Substantia nigra (tissue), 51 donors: ENCODE measurements at places on chromosomes 5 and 9.

DNA sequence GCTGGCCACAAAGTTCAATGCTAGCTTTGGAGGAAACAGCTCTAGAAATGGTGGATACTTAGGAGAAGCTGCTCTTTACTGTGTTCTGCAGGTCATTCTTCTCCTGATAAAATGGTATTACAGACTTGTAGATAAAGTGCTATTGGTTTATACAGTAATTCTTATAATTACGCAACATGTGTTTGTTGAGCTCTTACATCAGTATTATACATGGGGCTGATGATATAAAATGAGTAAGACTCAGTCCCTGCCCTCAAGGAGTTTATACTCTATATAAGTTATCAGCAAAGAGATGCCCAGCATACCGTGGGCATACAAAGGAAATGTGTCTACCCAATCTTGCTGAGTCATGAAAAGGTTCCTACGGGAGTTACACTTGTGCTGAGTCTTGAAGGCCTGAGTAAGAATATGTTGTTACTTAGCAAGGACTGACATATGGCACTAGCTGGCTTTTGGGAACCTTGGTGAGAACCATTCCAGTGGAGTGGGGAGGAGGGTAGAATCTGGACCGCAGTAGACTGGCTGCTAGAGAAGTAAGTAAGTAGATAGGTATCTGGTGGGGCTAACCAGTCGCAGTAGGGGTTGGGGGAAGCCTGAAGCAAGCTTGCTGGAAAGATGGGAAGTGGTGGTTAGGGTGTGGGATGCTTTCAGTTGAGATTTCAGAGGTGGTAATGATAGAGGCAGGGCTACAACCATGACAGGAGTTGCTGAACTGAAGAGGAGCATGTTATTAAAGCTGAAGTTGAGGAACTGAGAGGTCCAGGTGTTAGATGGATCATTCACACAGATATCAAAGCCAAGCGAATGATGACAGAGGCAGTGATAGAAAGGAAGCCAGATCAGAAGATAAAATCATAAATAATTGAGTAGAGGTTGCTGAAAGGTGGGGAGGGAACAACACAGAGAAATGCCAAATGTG is 11.1 kb upstream of the TTC23L start:
- DNase-seq = no peak

DNA sequence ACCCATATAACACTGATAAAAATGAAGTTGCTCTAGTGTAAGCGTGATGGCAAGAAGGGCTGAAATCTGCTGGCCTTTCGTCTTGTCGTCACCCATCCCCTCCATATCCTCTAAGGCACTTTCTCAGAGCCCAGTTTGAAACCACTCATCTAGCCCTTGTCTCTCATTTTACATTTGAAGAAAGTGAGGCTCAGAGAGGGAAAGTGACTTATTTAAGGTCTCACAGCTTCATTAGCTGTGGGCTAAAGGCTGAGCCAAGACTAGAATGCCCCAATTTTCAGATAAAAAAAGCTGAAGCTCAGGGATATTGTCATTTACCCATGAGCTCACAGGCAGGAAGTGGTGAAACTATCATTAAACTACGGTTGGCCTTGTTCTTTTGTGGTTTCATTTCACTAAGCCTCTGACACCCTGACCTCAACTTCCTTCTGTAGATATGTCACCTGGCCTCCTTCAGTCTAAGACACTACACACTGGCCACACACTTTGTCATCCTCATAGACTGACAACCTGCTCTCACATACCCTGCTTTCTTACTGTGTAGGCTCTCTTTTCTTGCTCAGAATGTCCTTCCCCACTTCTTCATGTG is 176.7 kb upstream of the DMAC1 start:
- no peak for DNase-seq

GRCh38 chr9:99826579-99826978 is 4.9 kb downstream of the NR4A3 start:
- no peak for DNase-seq

GRCh38 chr5:129853588-129853987 is 50.7 kb upstream of the CHSY3 start:
- DNase-seq = no peak

GRCh38 chr9:38118862-38119438 is 49.9 kb upstream of the SHB start:
- no peak for DNase-seq

DNA sequence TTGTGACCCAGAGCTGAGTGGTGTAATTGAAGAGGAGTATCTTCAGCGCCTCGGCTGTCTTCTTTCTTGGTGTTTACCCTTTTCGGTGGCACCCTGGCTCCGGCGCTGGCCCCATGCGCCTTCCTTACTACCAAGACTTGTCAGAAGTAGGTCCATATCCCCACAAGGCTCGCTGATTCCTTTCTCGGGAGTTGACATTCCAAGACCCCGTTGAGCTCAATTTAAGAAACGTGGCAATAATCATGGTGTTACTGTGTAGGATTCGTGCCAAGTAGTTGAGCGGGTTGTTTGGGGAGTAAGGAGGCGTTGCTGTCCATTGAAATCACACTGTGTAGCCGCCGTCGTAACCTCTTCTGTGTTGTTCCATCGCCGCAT is 795 bp downstream of the NDUFAF2 start:
- peak; percentile 15 for DNase-seq

DNA sequence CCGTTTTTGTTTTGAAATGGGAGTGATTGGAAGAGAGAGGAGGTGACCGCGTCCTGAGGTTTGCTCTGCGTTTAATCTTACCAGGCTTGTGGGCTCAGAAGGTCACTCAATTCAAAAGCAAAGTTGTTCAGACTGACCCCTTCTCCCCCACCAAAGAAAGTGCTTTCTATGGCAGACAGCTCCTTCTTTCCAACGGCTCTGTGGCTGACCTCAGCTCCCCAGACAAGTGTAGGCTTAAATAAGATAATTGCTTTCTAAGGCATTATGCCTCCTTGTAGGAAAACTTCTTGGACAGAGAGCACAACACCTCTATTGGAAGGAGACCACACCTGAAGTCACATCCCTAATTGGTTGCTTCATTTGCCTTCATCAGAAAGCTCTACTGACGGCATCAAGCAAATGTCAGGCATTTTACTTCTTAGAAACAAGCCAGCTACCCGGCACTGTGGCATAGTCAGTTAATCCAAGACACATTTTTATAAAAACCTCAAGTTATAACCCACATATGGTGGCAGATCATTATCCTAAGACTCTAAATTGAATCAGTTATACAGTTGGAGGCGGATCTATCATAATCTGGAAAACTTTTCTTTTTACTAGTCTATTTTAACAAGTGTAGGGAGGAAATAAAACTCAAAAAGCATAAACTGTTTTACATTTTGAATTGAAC is 94.9 kb downstream of the TMEM174 start:
- no peak for DNase-seq

GRCh38 chr5:7845557-7845956 is 5.4 kb downstream of the CFAP90 start:
- DNase-seq = no peak

GRCh38 chr9:37927601-37928551 is 23.9 kb upstream of the SLC25A51 start:
- DNase-seq = no peak

DNA sequence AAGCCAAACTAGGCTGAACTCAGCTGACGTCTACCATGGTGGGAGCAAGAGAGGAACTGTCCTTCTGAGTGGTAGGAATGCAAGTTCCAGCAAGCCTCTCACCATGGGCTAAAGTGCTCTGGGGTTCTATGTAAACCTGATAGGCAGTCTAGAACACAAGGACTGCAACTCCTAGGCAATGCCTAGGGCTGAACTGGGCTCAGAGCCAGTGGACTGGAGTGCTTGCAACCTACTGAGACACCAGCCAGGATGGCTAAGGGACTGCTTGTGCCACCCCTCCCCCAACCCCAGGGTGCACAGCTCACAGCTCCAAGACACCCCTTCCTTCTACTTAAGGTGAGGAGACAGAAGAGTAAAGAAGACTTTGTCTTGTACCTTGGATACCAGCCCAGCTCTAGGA is 12.1 kb upstream of the RCL1 start:
- DNase-seq = no peak

DNA sequence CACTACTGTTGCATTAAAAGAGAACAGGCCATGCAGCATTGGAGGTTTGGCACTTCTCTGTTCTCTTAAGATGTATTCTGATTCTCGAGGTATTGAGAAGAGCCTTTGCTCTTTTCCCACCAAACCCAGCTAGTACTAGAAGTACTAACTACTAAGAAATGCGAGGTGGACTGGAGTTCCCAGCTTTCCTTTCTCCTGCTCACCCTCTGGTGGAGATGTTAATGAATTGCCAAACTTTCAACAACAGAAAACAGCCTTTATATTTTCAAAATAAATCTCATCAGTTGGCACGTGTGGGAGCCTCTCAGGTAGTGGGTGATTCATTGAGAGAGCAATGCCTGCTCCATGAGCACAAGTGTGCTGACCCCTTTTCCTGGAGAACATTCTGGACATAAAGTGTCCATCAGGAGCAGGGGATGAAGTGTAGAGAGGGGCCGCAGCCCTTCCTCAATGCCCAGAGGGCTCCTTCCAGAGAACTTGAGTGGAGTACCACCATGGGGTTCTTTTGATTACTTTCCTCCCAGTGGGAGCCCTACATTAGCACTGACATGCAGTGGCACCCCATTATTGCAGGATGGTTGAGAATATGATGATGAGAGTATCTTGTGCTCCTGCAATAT is 45.7 kb downstream of the TMEM174 start:
- no peak for DNase-seq

DNA sequence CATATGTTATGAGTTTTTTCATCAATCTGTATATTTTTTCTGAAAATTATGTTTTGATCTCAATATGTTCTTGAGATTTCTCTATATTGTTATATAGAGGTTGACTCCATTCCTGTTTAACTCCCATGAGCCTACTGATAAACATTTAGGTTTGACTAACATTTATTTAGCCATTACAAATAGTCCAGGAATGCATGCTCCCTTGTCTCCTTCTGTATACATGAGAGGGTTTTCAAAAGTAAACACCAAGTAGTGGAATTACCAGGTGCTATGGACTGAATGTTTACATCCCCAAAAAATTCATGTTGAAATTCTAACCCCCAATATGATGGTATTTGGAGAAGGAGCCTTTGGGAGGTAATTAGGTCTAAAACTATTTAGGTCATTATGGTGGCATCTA is 3.5 kb upstream of the OR5C1 start:
- DNase-seq = no peak

DNA sequence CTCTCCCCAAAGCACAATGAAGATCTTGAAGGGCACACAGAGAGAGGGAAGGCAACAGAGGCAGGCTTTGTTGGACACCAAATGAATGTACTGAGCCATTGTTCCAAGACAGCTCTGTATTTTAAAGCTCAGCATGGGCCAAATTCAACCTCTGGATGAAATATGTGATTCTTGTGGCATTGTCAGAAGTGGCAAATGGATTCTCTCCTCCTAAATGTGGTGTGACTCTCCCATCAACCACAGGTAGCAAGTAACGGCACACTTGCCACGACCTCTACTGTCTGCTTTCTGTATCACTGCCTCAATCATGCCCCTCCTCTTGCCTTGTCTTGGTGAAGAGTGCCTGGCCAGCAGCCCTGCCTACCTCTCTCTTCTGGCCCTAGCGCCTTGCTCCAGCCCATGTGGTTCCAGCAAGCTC is 6.1 kb upstream of the MOB3B start:
- DNase-seq = peak; percentile 55

GRCh38 chr9:71746023-71746757 is 22.1 kb downstream of the CEMIP2 start:
- no peak for DNase-seq

DNA sequence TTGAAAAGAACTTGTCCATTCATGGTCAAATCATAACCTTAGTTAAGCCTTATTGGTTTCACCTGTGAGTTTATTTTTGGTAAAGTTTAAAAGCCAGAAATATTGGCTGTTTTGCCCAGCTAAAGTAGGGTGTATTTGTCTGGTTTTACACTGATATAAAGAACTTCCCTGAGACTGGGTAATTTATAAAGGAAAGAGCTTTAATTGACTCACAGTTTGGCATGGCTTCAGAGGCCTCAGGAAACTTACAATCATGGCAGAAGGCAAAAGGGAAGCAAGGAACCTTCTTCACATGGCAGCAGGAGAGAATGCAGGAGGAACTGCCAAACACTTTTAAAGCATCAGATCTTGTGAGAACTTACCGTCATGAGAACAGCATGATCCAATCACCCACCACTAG is 55.3 kb downstream of the JAKMIP2 start:
- DNase-seq = no peak

GRCh38 chr5:37272511-37272910 is 23.3 kb upstream of the CPLANE1 start:
- no peak for DNase-seq

DNA sequence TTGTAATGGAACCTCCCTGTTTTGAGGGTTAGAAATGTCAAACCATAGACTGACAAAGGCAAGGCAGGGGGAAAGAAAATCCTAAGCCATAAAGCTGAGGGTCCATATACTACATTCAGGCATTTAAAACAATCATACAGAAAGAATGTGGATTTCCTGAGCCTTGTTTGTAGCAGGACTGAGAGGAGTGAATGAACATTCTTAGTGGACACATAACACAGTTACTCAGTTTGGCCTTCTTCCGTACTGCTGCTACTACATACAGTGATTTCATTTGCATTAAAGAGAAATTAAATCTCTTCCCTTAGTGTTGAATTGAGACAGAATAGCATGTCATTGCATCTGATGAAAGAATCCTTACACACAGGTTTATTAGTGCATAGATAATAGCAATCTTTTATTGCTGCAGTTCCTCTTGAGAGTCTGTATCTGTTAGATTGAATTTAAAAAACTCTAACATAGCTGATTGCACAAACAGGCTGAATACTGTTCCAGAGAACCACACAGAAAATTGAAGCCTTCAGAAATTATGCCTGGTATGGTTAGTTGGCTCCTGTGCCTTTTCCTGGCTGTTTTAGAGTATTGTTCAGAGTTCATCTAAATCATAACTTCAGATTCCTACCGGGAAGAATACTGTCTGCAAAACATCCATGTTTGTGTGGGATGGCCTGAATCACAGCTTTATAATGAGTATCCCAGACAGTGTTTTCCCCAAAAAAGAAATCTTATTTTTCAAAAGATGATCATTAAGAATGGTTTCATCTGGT is 2.0 kb upstream of the MTX3 start:
- DNase-seq = no peak

GRCh38 chr9:86732514-86733171 is 214.7 kb downstream of the GAS1 start:
- DNase-seq = no peak

DNA sequence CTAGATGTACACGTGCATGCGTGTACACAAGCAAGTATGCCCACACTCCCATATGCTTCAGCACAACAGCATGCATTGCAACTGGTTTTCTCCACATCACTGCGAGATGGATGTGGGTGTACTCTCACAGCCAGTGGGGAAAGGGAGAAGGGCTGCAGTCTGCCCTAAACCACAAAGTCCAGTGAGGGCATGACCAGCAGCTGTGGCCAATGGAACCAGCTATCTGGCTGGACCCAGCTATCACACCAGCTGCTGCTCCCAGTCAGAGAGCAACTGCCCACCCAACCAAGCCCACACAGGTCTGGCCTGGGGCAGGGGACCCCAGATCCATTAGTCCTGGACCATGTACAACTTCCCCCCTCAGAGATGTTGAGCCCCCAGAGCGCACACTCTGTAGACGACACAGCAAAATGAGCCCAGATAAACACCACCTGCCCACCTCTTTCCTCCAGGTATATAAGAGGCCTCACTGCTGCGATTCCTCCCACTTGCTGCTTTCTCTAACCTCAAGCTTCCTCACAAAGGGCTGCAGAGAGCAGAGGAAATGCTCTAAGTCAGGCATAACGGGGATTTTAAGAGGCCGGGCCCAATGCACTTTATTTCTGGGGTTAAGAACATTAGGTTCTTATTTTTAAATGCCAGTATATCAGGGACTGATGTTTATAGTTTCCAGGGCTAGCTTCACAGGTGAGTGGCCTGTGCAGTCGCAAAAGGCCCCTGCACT is 39.0 kb downstream of the SHB start:
- no peak for DNase-seq
